Diencephalon (tissue), 1 donor: ENCODE measurements at places on chromosomes 16 and 17. TPM values are rescaled to one million over a fixed set of nuclear protein-coding genes. Genes with fewer than 3 reads are reported as not detected.

STAT3 gene
- 59.3 TPM for total RNA-seq

WNT9B gene
- total RNA-seq, result 1.2 TPM

NAE1 gene
- 104 TPM for total RNA-seq

PDILT gene
- not detected for total RNA-seq

IL17C gene
- total RNA-seq, result not detected

FBXL16 gene
- total RNA-seq, result 10.8 TPM

SLC43A2 gene
- 22.6 TPM for total RNA-seq

KRT32 gene
- total RNA-seq, result not detected

MGAT5B gene
- 29.8 TPM for total RNA-seq

AARS1 gene
- total RNA-seq, result 102 TPM

RHBDL3 gene
- total RNA-seq, result 4.4 TPM

TERB1 gene
- 0.23 TPM for total RNA-seq

CNGB1 gene
- total RNA-seq, result 21.9 TPM

SULT1A4 gene
- total RNA-seq, result 2.1 TPM

CHP2 gene
- total RNA-seq, result 1.2 TPM

CTRB2 gene
- total RNA-seq, result not detected

TMC5 gene
- 0.69 TPM for total RNA-seq

SLC52A1 gene
- total RNA-seq, result not detected

CIBAR2 gene
- total RNA-seq, result 4.8 TPM

ASPA gene
- 1.8 TPM for total RNA-seq

SLFN14 gene
- total RNA-seq, result 0.23 TPM

PTX4 gene
- 0.23 TPM for total RNA-seq

LDHD gene
- total RNA-seq, result 6.7 TPM

GLOD4 gene
- total RNA-seq, result 67.6 TPM

CSH2 gene
- total RNA-seq, result not detected

PLA2G10 gene
- not detected for total RNA-seq

CACNA1H gene
- 24.7 TPM for total RNA-seq

HOXB2 gene
- total RNA-seq, result not detected

SLC12A3 gene
- not detected for total RNA-seq

TRPV2 gene
- 11.1 TPM for total RNA-seq

DPEP2 gene
- 1.4 TPM for total RNA-seq

SLC16A11 gene
- 0.23 TPM for total RNA-seq

MATCAP1 gene
- total RNA-seq, result 58.8 TPM

UTS2R gene
- not detected for total RNA-seq

SDR42E1 gene
- 2.1 TPM for total RNA-seq

SLFN12 gene
- total RNA-seq, result 8.8 TPM

RNF43 gene
- total RNA-seq, result 1.4 TPM

SCNN1B gene
- 0.23 TPM for total RNA-seq

TBC1D3E gene
- not detected for total RNA-seq

NPLOC4 gene
- total RNA-seq, result 48.0 TPM

SPEM1 gene
- total RNA-seq, result not detected

EME1 gene
- 1.4 TPM for total RNA-seq

CD300E gene
- not detected for total RNA-seq

TBC1D3G gene
- total RNA-seq, result not detected

CPNE7 gene
- 46.1 TPM for total RNA-seq

CD300LB gene
- not detected for total RNA-seq

CDRT15 gene
- not detected for total RNA-seq

TLCD3B gene
- 24.7 TPM for total RNA-seq

ZNF764 gene
- 9.2 TPM for total RNA-seq

FOXN1 gene
- total RNA-seq, result not detected

TBC1D3 gene
- total RNA-seq, result not detected

SHISA6 gene
- 11.8 TPM for total RNA-seq

CDH15 gene
- total RNA-seq, result 0.23 TPM

NAGS gene
- total RNA-seq, result 4.8 TPM

ABCA9 gene
- total RNA-seq, result 8.8 TPM

NOG gene
- 9.0 TPM for total RNA-seq

IGFBP4 gene
- 13.8 TPM for total RNA-seq
